ENCODE measurements at places on chromosomes 1 and 21.

DNA sequence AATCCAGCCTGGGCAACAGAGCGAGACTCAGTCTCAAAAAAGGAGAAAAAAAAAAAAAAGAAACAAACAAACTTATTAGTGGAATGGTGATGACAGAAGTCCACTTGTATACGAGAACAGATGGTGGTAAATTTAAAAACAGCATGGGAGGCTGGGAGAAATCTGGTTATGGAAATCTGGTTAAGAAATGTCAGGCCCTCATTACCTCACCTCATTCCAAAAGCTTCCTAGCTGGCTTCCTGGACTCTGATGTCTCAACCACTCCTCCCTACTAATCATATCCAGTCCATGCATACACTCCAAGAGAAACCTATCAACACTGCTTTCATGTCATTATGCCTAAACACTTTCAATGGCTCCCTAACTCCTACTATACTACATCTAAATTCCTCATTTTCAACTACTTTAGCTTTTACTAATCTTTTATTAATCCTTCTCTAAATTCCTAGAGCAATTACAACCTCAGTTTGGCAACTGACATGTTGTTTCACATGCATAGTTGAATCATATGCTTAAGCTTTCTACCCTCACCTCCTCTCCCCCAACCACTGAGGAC lies 52.9 kb downstream of the FOXJ3 start:
- peak; percentile 38 for DNase-seq

DNA sequence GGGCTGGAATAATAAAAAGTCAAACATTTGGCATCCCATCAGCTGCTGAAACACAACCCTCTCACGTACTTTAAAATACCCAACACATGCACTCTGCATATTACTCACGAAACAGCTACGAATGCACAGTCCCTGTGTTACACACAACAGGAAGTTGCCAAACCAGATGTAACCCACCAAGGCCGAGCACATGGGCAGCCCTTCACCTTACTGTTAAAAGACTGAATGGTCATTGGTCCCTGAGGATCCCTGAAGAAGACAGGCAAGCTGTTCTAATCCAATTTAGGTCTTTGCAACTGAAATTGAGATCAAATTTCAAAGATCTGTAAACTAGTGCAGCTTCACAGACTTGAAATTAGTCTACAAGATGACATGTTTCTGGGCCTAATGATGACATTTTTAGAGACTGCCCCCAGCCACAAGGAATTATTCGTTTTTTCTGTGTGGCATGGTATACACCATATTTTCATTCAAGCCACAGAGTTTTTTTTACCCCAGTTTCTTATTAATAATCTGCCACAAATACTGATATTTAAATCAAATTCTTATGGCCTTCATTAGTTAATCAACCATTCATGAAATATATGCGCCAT lies 25.6 kb upstream of the IER5 start:
- DNase-seq, result peak; percentile 48

GRCh38 chr21:42980312-42981213 lies 6.2 kb downstream of the PKNOX1 start:
- no peak for DNase-seq

- DNase-seq, result peak; percentile 58
Measured at GRCh38 chr1:165633614-165634013, 2.6 kb downstream of the MGST3 start.

DNA sequence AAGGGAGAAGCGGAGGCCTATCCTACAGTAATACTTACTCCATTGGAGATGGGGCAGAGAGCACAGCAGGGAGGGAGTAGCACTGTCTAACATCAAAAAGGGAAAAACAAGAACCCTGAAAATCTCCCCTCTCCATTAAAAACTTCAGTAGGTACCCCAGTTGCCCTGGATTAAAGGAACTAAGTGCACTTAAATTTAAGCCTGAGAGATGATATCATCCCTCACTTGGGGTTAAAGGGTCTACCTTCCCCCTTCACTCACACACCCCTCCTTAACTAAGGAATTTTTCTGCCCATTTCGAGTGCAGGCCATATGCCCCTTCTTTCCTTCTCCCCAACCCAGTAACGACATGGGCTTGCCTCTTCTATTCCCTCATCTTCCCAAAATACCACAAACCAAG lies 3.7 kb upstream of the MTMR11 start:
- DNase-seq, result no peak

- no peak for DNase-seq
Measured at GRCh38 chr1:36506276-36506920, 23.7 kb upstream of the CSF3R start.

DNA sequence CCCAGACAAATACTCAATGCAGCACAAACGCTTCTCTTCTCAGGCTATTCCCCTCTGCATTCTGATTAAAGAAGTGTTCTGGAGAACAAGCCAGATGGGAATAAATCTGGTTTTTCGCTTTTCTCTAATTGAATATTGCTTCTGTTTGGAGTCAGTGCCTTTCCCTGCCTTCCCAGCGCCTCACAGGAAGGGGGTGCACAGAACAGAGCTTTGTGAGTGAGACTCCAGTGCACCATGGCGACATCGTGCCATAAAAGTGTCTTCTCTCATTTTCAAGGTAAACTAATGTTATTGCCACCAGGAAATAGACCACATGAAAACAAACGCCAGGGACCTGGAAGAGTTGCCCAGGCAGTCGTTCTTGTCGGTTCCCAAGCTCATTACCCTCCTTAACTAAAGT lies 43.6 kb upstream of the SLC45A1 start:
- no peak for DNase-seq

DNA sequence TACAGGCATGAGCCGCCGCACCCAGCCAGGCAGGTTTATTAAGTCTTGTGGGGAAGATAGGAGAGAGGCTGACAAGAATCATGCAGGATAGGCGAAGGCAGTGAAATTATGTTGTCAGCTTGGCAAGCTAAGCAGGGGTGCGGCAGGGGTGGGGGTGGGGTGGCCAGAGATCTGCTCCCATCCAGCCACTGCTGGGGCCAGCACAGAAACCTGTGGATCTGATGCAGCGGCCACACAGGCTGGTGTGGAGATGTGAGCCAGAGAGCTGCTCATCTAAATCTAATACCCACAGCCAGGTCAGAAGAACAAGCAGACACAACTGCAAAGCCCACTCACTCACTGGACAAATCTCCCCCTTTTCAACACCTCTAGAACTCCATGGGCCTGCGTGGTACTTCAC lies 68.7 kb downstream of the KCTD3 start:
- DNase-seq, result no peak
